ENCODE measurements at places on chromosomes 4 and X. TPM values are rescaled to one million over a fixed set of nuclear protein-coding genes. Genes with fewer than 3 reads are reported as not detected.

Gene SSR4
- 92.6 TPM for total RNA-seq

Gene USP26
- not detected for total RNA-seq

Gene RTL9
- under 0.01 TPM for total RNA-seq

Gene REPS2
- total RNA-seq, result 0.85 TPM

Gene RPA4
- 0.56 TPM for total RNA-seq

Gene CDX4
- not detected for total RNA-seq

Gene FBXL5
- total RNA-seq, result 103 TPM

Gene NKX6-1
- total RNA-seq, result not detected

Gene CD38
- under 0.01 TPM for total RNA-seq

Gene UGT2A1
- not detected for total RNA-seq

Gene ARL13A
- not detected for total RNA-seq

Gene RNF128
- 1.2 TPM for total RNA-seq

Gene CT45A3
- total RNA-seq, result not detected

Gene EDNRA
- 10.1 TPM for total RNA-seq

Gene GPR143
- total RNA-seq, result under 0.01 TPM

Gene IL3RA
- total RNA-seq, result 0.19 TPM

Gene PHOX2B
- total RNA-seq, result not detected

Gene DACH2
- under 0.01 TPM for total RNA-seq

Gene NXF2
- total RNA-seq, result not detected

Gene PRDM5
- 15.2 TPM for total RNA-seq

All from regular cardiac myocyte (primary cell).